ENCODE measurements at places on chromosomes 4 and X.

GRCh38 chr4:112038861-112039260 is 106.4 kb upstream of the FAM241A start:
- DNase-seq, result no peak

DNA sequence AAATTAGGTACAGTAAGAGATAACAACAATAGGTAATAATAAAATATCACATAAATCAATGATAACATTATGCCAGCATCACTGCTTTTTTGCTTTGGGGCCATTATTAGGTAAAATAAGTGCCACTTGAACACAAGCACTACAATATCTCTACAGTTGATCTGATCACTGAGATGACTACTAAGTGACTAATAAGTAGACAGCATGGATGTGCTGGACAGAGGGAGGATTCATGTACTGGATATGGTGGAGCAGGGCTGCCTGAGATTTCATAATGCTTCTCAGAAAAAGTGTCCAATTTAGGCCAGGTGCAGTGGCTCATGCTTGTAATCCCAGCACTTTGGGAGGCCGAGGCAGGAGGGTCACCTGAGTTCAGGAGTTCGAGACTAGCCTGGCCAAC is 137.8 kb upstream of the IL1RAPL2 start:
- no peak for DNase-seq

GRCh38 chrX:9845578-9845952 is 59.3 kb downstream of the SHROOM2 start:
- DNase-seq, result no peak

- DNase-seq, result no peak
Observed at GRCh38 chr4:87944967-87945366, 30.5 kb upstream of the SPP1 start.

- no peak for DNase-seq
Observed at GRCh38 chr4:175422331-175422730, 389.7 kb downstream of the GPM6A start.

DNA sequence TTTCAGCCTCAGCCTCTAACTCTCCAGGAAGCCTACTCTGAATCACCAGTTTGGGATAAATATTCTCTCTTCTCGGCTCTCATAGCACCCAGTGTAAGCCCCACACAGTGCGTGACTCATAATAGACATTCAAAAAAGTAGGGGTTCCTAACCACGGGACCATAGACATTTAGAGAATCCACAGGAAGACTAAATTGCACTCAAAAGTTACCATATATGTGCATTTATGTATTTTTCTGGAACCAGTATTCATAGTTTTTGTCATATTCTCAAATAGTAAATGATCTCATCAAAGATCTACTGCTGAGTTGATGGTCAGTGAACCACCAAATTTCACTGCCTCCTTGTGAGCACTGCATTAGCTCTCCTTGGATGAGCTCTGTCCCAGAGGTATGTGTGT is 625.7 kb downstream of the SMARCA1 start:
- DNase-seq, result no peak

GRCh38 chrX:9698576-9698975 is 67.1 kb downstream of the GPR143 start:
- no peak for DNase-seq

GRCh38 chrX:135434258-135435138 is 12.8 kb downstream of the SMIM10L2A start:
- DNase-seq, result no peak

- no peak for DNase-seq
Observed at GRCh38 chr4:112060212-112060611, 85.0 kb upstream of the FAM241A start.
